ENCODE measurements at places on chromosomes 7 and 10.

DNA sequence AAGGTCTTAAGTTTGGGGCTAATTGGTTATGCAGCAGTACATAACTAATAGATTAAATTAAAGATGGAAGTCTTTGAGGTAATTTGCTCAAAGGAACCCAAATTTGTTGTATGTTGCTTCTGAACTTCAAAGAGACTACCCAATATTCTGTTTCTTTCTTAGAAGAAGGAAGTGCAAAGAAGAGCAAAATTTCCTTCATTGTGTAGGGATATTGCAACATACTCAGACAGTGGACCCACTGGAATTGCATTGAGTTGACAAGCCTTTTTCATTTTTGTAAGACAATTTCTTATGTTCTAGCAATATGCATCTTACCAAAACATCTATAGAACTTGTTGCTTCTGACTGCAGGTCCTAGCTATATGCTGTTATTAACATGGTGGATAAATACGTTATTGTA, 527.8 kb downstream of the SH2D4B start:
- no peak for DNase-seq

DNA sequence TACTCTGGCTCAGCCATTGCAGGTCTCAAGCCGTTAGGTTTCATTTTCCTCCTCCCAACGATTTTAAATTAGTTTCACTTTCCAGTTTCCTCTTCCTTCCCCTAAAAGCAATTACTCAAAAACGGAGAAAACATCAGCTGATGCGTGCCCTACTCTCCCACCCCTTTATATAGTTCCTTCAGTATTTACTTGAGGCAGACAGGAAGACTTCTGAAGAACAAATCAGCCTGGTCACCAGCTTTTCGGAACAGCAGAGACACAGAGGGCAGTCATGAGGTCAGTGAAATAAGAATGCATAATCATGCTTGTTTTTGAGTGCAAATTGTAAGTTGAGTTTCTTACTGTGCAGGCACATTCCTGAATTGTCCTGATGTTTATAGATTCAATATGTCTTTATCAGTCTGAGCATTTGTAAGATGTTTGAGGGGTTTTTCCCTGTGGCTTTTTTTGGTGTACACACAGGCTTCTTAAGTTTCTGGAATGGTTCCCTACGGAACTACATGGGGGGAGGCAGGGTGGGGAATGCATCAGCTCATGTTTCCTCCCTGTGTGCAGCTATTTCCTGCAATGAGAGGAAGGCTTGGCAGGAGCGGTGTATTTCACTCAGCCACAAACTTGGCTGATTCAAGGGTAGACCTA, at the start of gene IFIT3:
TSS of gene IFIT3 (plus strand) at position 195 of the 639 bp plus-strand sequence. CDS start at position 272, 77 bp downstream.
- DNase-seq = peak; percentile 76

- DNase-seq = peak; percentile 75
These were observed 56.9 kb upstream of the FAM133B start for GRCh38 chr7:92647011-92647625.

- no peak for DNase-seq
These were observed 25.2 kb downstream of the LOXL4 start for GRCh38 chr10:98242823-98243222.

DNA sequence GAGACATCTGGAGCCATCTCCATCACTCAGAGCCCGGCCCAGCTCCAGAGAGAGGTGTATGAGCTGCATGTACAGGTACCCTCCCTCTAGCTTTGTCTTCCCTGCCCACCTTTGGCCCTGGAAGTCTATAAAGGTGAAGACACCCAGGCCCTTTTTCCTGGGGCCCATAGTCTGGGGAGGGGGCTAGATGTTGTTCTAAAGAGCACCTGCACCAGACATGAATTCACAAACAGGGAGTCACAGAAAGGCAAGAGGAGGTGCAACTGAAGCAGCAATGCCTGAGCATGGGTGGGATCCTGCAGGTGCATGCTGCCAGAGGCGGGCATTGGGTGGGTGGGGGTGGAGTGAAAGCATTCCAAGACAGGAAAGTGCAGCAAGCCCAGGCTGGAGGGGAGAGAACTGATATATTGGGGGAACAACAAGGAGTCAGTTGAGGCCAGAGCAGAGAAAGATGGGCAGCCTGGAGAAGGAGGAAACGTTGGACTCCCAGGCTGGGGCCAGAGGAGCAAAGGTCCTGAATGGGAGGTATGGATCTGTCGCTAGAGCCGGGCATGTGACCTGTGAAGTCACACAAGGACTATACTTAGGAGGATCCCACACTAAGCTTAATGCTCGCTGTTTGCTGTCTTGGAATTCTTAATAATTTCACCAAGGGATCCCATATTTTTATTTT, 11.7 kb downstream of the CDHR1 start:
- no peak for DNase-seq

DNA sequence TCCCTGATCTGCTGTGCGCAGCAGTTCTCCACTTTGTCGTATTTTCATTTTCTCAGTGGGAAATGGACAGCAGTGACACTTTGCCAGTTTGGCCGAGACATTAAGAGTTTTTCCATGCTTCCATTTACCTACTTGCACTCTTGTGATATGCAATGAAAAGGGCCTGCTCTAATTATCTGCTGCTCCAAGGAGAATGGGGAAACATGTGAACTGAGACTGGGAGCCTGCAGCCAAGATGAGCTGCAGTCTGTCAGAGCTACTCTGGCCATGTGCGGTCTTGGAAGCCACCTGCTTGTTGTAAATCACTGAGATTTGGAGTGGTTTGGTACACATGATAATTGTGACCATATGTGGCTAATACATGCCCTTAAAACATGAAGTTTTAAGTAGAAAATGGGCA, 586.6 kb upstream of the POT1 start:
- DNase-seq = no peak

DNA sequence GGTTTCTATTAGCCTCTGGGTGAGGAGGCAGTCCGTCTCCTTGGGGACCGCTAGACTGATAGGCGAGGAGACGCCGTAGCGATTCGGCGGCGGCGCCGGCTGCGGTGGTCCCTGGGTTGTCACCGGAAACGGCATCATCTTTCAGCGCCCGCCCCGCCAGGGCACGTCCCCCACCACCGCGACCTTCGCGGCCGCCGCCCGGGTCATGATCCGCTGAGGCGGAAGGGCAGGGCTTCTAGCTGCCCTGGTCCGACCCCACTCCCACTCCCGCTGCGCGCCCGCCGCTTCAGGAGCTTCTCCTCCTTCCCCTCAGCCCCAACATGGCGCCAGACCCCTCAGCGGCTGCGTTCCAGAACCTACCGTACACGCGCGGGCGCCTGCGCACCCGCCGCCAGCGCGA, at the start of gene PAPOLB:
TSS of gene PAPOLB (minus strand) at position 358 of the 400 bp plus-strand sequence. CDS start at position 138, 220 bp downstream.
- DNase-seq = no peak

GRCh38 chr7:18685971-18686370, 190.4 kb downstream of the HDAC9 start:
- no peak for DNase-seq
